ENCODE measurements at places on chromosomes 7 and 10. TPM values are rescaled to one million over a fixed set of nuclear protein-coding genes. Genes with fewer than 3 reads are reported as not detected.

DNA sequence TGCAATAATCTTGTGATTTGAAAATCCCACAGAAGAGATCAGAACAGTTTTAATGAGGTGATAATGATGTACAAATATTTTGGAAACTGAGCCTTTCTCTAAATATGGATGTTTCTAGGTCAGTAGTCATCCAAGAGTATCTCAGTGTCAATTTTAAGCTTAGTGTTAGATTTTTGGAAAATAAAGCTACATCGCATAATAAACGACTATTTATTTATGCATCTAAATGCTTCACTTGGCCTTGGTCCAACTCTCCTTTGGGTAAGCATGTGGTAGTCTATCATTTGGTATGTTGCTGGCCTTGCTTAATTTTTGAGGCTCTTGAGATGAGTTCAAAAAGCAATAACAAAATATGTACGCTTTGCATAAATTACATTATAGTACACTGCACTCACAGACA, 5.4 kb upstream of the PPP1R9A start:
- no peaks in the 10 kb centered on the region for H3K36me3 ChIP-seq
- H3K27me3 ChIP-seq, result no peaks in the 10 kb centered on the region
- H3K4me3 ChIP-seq, result no peak overlapping the region
- no peak for DNase-seq
- H3K4me1 ChIP-seq, result no peaks in the 10 kb centered on the region

DNA sequence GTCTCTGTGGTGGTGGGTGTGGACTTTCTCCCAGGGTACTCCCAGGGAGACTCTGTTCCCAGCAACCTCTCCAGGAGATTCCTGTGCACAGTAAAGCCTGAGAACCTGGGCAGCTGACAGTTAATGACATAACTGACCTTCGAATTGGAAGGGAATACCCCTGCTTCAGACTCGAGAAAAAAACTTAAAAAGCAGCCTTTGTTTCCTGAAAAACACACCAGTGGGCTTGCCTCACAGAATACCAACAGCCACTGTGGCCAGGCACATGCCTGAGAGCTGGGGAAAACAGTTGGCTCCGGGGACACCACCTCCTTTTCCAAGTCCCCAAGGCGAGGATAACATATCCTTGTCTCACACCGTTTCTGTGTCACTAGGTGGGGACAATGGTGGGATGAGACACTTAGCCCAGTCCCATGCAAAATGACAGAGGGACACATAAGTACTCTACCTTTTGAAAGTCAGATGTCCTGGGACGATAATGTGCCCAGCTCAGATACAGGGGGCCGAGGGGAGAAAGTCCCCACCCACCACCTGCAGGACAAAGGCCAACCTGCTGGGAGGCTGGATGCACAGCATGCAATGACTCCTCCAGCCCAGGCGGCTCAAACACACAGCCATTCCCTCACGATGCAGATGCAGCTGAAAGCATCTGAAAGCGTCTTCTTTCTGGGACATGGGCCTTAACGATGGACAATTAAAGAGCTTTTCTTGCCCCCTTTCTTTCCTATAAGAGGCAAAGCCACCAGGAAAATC, 65.6 kb downstream of the HIPK2 start:
- no peaks in the 10 kb centered on the region for H3K27me3 ChIP-seq
- peak; percentile 30 for DNase-seq
- H3K27ac ChIP-seq, result no peak overlapping the region
- H3K4me1 ChIP-seq, result no peaks in the 10 kb centered on the region
- peaks cover 45% of the 10 kb centered on the region for H3K36me3 ChIP-seq

FGFBP3 gene
- 6.6 TPM for total RNA-seq

DNA sequence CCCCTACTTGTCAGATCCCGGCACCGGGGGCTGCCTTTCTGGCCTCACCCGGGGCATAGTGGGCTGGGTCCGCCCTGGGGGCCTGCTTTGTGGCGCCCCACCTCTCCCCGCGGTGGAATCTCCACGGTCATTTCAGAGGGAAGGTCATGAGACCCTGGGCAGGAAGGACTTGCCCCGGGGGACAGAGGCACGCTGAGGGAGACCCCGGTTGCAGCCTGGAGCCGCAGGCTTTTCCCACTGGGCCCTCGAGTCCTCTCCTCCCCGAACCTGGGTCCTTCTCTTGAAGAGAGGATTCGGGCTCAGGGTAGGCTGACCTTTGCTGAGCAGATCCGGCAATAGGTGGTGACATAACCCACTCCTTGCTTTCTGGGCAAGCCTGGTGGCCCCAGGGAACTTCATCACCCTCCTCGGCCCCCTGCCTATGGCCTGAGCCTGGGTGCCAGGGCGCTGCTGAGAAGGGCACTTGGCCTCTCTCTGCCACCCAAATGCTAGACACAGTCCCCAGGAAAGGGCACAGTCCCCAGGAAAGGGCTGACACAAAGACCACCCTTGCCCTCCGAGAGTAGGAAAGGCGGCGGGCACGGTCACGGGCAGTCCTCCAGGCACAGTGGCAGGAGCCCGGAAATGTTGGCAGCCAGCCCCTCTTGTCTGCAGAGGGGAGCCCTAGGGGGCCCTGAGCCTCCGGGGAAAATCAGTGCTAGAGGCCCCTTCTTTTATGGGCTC, 36.2 kb downstream of the FKBP6 start:
- H3K36me3 ChIP-seq, result no peaks in the 10 kb centered on the region
- peaks cover 4% of the 10 kb centered on the region for H3K4me1 ChIP-seq
- DNase-seq, result no peak
- no peaks in the 10 kb centered on the region for H3K27me3 ChIP-seq
- no peak overlapping the region for H3K4me3 ChIP-seq
- H3K27ac ChIP-seq, result no peak overlapping the region

DNA sequence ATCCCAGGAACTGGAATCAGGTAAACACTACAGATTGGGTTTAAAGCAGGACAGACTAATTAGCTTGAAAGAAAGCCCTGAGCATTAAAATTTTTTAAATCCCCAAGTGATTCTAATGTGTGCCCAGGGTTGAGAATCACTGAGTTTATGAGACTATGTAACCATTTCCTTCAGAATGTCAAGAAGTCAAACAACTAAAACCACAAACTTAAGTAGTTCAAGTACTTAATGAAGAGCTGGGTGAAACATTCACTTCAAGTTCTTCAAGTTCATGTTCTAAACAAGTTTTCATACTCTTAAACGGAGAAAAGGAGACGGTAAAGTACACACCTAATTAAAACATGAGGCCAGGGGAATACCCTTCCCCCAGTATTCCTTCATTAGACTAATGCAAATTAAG, 28.2 kb upstream of the TLL2 start:
- H3K27me3 ChIP-seq, result no peaks in the 10 kb centered on the region
- H3K36me3 ChIP-seq, result peaks cover 18% of the 10 kb centered on the region
- H3K4me1 ChIP-seq, result no peaks in the 10 kb centered on the region
- no peak overlapping the region for H3K27ac ChIP-seq
- no peak for DNase-seq

GRCh38 chr7:79681454-79681853, 228.0 kb upstream of the MAGI2 start:
- DNase-seq, result no peak
- no peak overlapping the region for H3K4me3 ChIP-seq
- H3K36me3 ChIP-seq, result no peaks in the 10 kb centered on the region
- no peaks in the 10 kb centered on the region for H3K27me3 ChIP-seq
- no peak overlapping the region for H3K27ac ChIP-seq

GRCh38 chr7:105524840-105525239, 2.8 kb upstream of the PUS7 start:
- no peak for DNase-seq
- no peak overlapping the region for H3K27ac ChIP-seq
- no peaks in the 10 kb centered on the region for H3K27me3 ChIP-seq

DNA sequence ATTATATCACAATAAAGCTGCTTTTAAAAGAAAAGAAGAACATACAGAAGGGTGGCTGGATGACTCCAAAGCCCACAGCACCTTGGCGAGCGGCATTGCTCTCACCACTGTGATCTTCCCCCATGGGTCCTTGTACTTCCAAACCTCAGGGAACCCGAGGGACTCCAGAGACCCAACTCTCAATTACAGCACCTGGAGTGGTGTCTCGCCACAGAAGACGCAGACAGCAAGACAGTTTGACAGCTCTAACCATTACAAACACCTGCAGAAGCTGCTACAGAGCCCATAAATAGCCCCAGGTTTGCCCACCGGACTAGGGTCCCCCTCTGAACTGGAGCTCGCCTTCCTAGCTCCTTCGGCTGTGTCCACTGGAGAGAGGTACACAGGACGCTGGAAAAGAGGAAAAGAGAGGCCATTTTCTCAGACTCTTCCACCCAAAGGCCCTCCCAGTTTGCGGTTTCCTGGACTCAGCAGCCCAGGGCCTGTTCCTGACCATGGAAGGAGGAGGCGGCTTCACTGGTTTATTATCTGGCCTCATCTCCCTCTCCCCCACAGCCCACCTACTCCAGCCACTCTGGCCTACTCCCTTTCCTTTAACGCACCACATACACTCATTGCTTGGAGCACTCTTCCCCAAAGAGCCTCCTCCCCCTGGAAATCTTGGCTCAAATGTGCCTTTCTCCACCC, 1.9 kb downstream of the PIK3AP1 start:
- H3K36me3 ChIP-seq, result no peaks in the 10 kb centered on the region
- H3K27ac ChIP-seq, result no peak overlapping the region
- no peak overlapping the region for H3K4me3 ChIP-seq
- H3K27me3 ChIP-seq, result no peaks in the 10 kb centered on the region
- no peaks in the 10 kb centered on the region for H3K4me1 ChIP-seq
- DNase-seq, result no peak

- no peak overlapping the region for H3K27ac ChIP-seq
- no peaks in the 10 kb centered on the region for H3K4me1 ChIP-seq
- H3K27me3 ChIP-seq, result no peaks in the 10 kb centered on the region
- peaks cover 4% of the 10 kb centered on the region for H3K36me3 ChIP-seq
- no peak for DNase-seq
These were observed 41.1 kb downstream of the BRI3 start for GRCh38 chr7:98322331-98323270.

CREB5 gene
- total RNA-seq, result 143 TPM

GRCh38 chr7:88449410-88449809, 142.7 kb upstream of the STEAP4 start:
- H3K4me3 ChIP-seq, result no peak overlapping the region
- no peaks in the 10 kb centered on the region for H3K27me3 ChIP-seq
- H3K27ac ChIP-seq, result no peak overlapping the region
